Posterior cingulate gyrus (tissue), 11 donors: ENCODE measurements at places on chromosomes 6 and 20.

GRCh38 chr6:72963946-72964345, 261.4 kb downstream of the KHDC1L start:
- DNase-seq = no peak

DNA sequence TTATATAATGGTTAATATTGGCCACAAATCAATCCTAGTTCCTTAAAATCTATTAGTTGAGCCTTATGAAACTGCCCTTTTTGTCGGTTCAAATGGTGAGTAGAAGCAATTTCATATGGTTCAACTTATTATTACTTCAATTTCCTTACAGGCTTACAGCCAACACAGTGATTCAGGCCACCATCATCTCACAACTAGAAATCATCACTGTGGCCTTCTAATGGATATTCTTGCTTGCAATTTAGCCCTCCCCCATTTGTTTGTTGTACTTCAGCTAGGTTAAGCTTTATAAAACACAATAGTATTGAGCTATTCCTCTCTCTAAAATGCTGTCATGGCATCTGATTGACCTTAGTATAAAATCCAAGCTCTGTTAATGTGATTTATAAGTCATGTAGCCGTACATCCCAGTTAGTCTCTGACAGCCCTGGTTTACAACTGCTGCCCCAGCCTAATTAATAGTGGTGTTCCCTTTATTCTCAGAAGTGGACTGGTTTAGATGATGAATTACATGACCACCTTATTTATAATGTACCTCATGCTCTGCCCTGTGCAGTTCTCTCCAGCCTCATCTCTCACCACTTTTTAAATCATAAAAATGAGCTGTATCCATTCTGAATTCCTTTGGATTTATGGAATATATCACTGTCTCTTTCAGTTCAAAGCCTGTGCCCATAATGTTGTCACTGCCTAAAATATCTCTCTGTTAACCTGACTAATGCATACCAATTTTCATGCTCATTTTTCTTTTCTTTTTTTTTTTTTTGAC, 36.7 kb downstream of the LAMA2 start:
- DNase-seq = no peak

- no peak for DNase-seq
These were observed 2.4 kb downstream of the SNAI1 start for GRCh38 chr20:49985157-49985556.

DNA sequence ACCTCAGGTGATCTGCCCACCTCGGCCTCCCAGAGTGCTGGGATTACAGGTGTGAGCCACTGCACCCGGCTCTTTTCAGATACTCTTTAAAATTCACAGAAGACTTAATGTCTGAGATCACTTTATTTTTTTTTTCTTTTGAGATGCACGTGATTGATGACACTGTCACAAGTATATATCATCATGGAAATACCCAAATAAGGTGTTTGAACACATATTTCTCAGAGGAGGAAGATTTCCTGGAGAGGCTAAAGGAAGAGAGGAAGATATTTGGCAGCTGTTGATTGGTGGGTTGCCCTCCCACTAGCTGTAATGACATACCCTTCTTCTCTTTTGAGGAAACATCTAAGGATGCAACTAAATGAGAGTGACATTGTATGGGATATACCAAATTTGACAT, 225.9 kb upstream of the CITED2 start:
- DNase-seq = no peak

GRCh38 chr6:131851049-131851769, 43.4 kb downstream of the ENPP1 start:
- no peak for DNase-seq

DNA sequence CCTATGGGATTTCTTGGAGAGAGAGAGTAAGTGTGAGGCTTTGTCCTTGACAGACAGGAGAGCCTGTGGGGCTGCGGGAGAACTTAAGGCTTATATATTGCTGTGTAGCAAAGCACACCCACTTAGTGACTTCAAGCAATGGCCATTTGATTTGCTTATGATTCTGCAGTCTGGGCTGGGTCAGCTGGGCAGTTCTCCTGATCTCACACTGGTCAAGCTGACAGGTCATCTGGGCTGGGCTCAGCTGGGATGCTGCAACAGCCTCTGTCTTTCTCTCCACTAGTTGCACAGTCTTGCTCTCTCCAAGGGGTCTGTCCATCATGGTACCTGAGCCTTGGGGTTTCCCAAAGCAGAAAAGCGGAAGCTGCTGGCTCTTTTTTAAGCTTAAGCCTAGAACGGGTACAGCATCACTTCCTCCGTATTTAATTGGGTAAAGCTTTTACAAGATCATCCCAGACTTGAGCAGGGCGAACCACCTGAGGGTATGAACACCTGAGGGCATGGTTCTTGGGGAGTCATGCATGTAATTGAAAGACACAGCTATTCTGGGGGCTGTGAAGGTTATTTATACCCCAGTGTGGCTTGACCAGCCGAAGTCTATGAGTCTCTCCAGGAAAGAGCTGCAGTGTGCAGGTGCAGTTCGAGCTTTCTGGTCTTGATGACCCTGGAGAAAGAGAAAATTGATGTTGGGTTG, 13.3 kb upstream of the GGTLC1 start:
- DNase-seq = no peak

GRCh38 chr20:58822748-58823730, 27.7 kb downstream of the GNAS-AS1 start:
- DNase-seq = no peak

DNA sequence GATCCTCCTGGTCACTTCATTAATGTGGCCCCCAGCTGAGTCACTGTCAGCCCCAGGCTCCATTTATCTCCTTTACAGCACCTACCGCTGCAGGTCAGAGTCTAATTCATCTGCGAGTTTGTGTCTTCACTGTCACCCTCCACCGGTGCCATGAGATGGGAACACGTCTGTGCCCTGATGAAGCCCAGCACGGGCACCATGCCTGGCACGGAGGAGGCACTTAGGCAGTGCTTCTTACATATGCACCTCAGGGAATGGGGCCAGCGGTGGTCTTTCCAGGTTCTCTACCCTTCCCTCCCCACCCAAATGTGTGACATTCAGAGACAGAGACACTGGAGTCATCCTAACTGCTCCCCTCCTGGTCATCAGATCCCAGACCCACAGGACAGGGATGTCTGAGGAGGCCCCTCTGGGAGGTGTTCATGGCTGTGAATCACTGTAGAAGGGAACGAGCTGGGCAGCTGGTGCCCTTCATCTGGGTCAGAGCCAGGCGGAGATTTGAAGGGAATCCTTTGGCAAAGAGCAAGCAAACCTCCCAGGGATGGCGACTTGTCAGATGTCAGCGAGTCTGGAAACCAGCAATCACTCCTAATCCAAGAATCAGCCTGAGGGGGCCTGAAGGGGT, 364.6 kb downstream of the PREX1 start:
- no peak for DNase-seq

- no peak for DNase-seq
These were observed 38.0 kb downstream of the OGFRL1 start for GRCh38 chr6:71326611-71327010.

GRCh38 chr6:33670971-33671743, 40.3 kb downstream of the UQCC2 start:
- no peak for DNase-seq

- DNase-seq = no peak
These were observed 27.8 kb upstream of the SMIM28 start for GRCh38 chr6:138349891-138350290.

DNA sequence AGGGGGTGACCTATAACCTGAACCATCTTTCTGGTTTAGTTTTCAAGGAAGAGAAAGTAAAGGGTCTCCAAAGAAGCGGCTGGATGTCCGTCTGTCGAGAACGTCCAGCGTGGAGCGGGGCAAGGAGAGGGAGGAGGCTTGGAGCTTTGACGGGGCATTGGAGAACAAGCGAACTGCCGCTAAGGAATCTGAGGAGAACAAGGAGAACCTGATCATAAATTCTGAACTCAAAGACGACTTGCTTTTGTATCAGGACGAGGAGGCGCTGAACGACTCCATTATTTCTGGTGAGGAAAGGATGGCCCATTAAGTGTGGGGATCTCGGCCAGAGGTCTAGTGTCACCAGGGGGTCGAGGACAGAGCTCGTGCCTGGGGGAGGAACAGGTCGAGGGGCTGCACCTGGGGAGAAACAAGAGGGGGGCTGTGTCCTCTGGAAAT, 159.2 kb downstream of the SYCP2 start:
- DNase-seq = no peak

- DNase-seq = peak; percentile 7
These were observed 46.0 kb downstream of the PLCG1 start for GRCh38 chr20:41183391-41183790.
